HT-29 (cell line): ENCODE measurements at places on chromosomes 12 and 14.

DNA sequence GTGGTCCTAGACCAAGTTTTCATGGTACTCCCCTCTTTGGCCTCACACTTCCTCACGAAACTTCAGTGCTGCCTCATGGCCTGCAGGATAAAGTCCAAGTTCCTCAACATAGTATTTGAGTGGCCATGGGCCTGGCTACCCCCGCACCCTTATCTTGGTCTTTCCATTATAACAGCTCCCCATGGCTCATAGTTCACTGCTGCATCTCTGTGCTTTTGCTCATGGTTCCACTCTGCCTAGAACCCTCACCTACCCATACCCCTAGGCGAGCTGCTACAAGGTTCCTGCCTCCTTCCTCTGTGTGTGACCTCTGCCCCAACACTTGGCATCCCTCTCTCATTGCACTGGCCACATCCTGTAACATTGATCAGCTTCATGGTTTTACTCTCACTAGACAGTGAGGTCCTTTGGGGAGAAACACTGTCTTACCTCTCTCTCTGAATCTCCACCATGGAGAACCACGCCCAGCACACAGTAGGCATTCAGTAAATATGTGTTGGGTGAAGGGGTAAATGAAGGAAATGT is 158.9 kb downstream of the GPR65 start:
- no peak for DNase-seq

- no peak for DNase-seq
Observed at GRCh38 chr14:104639471-104639870, 34.9 kb upstream of the TMEM179 start.

- no peak for DNase-seq
Observed at GRCh38 chr14:78405079-78405856, 235.1 kb downstream of the NRXN3 start.

GRCh38 chr12:91985002-91985787 is 160.5 kb downstream of the BTG1 start:
- no peak for DNase-seq

DNA sequence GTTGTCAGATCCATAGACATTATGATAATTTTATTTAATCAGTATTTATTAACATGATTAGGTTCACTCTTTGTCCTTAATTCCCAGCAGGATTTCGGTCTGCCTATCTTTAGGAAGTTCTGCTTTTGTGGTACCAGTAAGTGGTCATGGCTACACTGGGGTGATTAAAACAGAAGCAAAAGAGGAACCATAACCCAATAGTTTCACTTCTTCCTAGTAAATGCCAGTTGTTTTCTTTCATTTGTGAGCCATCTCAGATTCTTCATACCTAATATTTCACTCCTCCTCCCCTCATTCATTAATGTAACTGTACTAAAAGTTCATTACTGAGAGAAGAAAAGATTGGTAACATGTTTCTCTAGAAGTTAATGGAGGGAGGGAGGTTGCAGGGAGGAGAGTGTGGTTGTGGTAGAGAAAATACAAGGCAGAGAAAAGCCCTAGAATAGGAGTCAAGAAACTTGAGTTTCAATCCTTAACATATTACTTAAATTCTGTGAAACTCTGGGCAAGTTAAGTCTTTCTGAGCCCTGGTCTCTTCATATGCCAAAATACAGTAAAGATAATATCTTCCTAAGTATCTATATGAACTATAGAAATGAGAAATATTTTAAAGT is 101.2 kb downstream of the PEBP1 start:
- no peak for DNase-seq

DNA sequence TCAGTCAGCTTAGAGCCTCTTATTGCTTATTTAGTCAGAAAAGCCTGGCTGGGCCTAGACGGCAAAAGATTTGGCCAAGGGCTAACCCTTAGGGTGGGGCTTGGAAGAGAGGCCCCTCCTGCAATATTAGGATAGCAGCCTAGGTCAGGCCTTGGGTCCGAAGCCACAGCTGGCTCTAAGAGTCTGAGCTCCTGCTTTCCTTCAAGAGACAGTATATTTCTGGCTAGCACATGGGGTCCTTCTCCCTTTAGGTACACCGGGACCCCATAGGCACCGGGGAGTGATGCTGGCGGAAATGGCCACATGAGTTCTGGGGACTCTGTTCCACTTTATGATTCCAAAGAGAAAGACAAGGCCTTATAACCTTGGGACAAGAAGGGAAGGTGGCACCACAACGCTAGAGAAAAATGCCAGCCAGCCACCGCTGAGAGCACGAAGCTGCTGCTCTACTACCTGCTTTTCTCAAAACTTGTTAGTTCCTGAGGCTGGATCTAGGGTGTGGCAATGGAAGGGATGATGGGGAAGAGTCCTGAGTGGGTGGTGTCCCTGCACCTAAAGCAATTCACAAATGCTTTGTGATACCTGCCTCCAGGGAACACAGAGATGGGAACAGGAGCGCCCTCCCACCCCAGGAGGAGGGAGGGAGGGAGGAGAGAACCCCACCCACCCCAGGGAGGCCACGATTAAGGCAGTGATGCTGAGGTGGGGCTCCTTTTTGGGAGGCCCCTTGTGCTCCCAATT is 3.1 kb upstream of the AVIL start:
- no peak for DNase-seq

- no peak for DNase-seq
Observed at GRCh38 chr14:55957950-55958349, 160.3 kb upstream of the PELI2 start.

GRCh38 chr14:23186913-23187654 is 3.6 kb upstream of the SLC7A8 start:
- DNase-seq, result peak; percentile 62

- DNase-seq, result peak; percentile 75
Observed at GRCh38 chr12:2959192-2959504, at the start of gene TEAD4. TSS of gene TEAD4 (plus strand) at chr12:2959397.

GRCh38 chr12:76080729-76081415 is 3.6 kb downstream of the NAP1L1 start:
- no peak for DNase-seq

DNA sequence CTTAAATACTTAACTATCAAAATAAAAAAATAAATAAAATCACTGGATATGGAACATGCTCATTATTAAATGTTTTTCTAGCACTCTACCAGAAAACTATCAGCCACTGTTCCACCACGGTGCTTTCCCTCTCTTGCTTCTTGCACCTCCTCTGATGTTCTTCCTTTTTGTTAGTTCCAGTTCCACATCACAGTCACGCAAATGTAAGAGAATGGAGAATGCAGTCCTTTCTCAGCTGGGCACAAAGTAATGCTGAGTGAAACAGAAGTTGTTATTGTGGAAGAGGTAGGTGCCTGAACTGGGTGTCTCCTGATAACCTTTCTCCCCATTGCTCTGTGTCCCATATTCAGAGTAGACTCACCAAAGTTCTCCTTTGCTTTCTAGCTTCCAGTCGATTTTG is 1116.9 kb upstream of the TMEM132C start:
- DNase-seq, result no peak

DNA sequence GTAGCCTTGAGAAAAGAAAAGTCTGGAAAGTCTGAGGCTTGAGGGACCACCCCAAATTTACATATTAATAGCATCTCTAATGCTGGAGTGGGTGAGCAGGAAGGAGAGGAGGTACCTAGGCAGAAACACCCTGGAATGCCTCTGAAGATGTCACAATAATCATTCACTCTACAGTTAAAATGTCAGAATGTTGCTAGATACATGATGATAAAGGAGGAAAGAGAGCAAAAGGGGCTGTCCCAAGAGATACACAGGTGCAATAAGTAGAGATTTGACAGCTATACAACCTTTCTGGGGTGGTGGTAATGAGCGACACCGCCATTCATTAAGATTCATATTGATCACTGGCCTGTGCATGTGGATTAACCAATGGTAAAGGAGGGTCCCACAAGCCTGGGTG is 540.5 kb upstream of the FBXO33 start:
- no peak for DNase-seq
